ENCODE measurements at places on chromosomes 6 and 20.

DNA sequence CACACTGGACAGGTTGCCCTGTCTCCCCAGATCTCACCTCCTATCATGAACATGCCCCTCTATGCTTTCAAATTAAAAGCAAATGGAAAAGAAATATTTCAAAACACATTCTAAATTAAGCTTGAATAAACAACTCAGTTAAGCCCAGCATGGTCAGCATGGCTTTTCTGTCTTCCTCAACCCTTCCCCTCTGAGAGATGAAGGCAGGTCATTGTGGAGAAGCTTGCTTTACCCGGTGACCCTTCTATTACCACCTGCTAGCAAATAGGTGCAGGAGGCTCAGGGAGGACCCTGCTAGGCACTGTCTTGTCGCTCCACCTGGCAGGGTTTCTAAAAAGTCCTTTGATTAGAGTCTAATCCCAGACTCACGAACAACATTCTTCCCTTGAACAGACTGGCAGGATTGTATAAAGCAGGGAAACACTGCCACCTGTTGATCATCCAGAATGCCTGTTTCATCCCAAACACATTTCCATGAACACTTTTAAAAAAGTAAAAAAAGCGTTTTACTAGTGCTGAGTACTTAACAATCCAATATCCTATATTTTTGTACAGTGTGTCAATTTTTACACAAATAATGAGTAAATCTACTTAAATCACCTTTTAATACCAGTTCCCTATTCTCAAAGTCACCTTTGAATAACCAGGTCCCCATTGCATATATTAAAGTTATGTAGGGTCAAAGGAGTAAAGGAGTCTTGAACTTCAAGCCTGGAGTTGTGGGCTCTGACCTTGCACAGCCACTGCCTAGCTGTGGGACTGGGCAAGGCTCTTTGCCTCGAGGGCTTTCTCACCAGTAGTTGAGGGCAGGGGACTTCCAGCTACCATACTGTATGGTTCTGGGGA lies 75.5 kb downstream of the GPR6 start:
- DNase-seq, result peak; percentile 5

DNA sequence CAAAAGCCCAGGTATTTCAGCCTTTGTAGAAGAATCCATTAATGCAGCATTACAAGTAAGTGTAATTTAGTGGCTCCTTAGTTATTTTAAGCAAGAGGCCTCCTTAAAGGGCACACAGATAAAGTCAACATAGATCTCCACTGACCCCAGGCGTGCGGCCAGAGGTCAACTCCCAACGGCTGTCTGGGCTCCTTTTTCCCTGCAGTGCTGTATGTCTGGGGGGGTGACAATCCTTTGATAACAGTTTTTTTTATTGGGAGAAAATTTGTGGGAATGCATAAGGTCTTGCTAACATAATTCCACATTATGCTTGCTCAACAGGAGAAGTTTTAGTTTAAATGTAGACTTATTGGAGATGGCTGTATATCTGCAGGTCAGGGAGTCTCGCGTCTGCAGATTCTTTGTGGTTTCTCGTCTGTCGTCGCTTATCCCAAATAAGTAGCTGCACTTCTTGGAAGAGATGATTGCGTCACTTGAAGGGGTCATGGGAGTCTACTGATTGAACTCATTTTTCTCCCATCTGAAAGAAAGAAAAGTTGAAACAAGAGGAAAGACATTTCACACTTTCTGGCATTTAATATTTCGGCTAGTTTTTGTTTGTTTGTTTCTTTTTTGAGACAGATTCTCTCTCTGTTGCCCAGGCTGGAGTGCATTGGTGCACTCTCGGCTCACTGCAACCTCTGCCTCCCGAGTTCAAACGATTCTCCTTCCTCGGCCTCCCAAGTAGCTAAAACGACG lies 151.7 kb upstream of the AKAP12 start:
- DNase-seq, result no peak

- no peak for DNase-seq
These were observed 73.7 kb upstream of the ESR1 start for GRCh38 chr6:151733680-151734320.

GRCh38 chr6:57305761-57306160 lies 11.7 kb upstream of the PRIM2 start:
- no peak for DNase-seq

DNA sequence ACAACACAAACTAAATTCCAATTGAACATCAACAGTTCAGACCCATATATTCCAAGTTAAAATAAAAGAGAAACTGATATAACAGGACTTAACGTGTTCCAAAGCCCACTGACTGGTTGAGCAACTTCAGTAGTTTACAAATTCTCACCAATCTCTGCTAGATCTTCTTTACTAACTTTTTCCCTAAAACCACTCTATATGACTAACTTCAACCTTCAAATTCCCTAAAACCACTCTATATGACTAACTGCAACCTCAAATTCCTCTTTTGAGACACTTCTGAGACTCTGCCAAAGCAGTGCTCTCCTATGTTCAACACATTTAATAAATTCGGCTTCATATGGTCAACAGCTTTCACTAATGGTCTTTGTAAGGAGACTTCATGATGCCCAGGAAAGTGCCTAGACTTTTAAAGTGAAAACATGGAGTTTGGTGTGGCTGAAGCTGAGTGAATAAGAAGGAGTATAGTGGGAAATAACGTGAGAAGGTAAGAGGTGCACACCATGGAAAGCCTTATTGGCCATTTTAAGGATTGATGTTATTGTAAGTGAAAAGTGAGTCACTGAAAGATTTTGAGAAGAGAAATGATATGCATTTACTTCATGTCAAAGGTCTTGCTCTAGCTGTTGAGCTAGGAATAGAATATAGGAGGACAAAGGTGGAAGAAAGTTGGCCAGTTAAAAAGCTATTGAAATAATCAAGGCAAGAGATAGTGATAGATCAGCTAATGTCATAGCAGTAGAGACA lies 134.0 kb upstream of the HCRTR2 start:
- no peak for DNase-seq

DNA sequence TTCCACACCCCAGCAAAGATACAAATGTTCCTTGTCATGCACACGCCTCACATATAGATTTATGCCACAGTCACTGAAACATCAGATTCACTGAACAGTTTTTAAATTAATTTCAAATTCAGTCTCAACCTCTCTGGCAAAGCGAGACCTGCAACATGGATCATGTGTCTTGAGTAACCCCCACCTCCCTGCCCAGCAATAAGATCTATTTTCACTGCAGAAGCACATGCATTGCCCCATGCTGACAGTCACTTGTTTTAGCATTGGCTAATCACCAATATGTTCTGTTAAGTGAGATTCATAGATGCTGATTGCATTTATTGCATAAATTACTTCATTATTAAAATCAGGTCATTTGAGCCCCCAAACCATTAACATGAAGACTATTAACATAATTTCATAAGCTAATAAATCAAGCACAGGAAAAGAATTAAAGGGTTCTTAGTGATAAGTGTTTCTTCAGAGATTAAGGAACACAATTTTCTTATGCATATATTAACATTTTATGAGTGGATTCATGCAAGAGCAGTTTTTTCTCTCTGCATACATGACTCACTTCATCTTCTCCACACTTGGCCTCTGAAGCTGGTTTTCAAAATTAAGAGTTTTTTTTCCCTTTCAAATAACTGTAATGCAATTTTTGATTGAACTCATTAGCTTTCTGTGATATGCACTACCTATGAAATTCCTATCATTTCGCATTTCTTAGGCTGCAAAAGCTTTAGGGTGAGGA lies 173.2 kb upstream of the SOX4 start:
- DNase-seq, result no peak

GRCh38 chr20:38764567-38765318 lies 16.5 kb downstream of the ACTR5 start:
- DNase-seq, result no peak

GRCh38 chr6:33744895-33745546 lies 1.7 kb downstream of the IP6K3 start:
- DNase-seq, result no peak

GRCh38 chr20:3729811-3730540 lies 2.5 kb upstream of the HSPA12B start:
- no peak for DNase-seq

DNA sequence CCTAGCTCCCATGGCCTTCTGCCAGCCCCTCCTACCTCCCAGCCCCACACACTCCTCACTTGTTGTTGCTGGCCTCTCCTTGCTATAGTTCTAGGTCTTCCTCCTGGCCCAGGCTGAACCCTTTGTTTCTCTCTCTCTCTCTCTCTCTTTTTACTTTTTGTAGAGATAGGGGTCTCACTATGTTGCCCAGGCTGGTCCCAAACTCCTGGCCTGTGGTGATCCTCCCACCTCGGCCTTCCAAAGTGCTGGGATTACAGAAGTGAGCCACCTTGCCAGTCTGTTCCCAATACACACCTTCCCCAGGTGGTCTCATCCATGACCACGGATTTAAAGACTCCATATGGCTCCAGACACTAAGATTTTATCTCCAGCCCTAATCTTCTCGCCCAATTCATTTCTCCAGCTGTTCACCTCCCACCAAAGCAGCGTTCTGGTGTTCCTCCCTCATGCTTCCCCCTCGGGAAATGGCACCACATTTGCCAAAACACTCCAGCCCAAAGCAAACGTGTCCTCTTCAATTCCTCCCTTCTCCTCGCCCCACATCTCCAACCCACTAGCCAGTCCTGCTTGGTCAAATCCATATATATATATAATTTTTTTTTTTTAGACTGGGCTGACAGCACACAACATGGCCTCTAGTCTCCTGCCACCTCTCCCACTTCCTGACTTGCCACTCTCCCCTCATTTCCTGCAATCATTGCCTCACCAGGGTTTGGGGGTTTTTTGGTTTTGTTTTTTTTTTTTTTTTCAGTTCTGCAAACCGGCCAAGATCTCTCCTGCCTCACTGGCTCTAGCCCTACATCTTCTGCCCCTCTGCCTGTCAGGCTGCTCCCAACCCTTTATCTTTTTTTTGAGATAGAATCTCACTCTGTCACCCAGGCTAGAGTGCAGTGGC lies 104.4 kb downstream of the NCR2 start:
- no peak for DNase-seq

DNA sequence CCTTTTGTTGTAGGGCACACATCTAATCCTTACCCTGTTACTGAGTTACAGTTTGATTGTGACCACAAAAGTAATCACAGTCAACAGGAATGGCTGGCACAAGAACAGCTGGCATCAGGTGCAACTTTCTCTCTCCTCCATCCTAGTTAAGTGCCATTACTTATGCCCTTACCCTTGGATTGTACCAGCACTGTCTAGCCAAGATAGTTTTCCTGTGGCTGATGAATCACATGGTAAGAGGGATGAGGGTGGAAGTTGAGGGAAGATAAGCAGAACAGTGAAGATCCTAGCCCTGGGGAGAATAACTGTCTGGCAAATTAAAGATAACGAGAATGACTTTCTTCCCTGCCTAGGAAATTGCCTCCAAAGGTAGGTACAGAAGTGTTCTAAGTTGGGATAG lies 42.0 kb downstream of the RNF217 start:
- no peak for DNase-seq

- no peak for DNase-seq
These were observed 85.9 kb downstream of the THBS2 start for GRCh38 chr6:169167581-169168301.

DNA sequence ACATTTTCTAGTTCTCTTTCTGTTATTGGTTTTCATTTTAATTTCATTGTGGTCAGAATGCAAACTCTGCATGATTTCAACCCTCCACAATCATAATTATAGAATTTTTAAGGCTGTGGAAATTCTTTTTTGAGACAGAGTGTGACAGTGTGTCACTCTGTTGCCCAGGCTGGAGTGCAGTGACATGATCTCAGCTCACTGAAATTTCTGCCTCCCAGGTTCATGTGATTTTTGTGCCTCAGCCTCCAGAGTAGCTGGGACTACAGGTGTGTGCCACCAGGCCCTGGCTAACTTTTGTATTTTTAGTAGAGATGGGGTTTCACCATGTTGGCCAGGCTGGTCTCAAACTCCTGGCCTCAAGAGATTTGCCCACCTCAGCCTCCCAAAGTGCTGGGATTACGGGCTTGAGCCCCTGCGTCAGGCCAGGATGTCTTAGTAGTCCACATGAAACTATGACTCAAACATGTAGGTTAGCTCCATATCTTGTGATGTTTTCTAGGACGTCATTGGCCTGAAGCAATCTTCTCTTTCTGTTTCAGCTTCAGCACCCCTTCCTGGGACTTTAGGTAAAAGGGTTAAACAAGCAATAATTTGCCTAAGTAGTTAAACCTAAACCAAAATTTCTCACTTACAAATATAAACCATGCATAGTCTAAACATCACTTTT lies 47.4 kb upstream of the SAMD3 start:
- no peak for DNase-seq

DNA sequence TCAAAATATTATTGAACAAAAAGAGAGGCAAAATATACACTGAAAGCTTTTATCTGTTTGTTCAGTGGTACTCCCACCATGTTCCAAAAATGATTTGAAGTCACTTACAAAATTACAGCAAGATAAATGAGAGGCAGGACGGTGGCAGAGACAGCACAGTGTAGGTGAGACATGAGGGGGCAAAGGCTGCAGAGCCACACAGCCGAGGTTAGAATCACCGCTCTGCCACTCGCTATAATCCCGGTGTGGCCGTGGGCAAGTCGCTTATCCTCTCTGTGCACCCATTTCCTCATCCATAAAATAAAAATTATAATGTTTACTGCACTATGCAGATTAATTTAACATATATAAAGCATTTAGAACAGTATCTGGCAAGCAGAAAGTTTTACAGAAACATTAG lies 140.1 kb upstream of the BEND6 start:
- DNase-seq, result no peak

DNA sequence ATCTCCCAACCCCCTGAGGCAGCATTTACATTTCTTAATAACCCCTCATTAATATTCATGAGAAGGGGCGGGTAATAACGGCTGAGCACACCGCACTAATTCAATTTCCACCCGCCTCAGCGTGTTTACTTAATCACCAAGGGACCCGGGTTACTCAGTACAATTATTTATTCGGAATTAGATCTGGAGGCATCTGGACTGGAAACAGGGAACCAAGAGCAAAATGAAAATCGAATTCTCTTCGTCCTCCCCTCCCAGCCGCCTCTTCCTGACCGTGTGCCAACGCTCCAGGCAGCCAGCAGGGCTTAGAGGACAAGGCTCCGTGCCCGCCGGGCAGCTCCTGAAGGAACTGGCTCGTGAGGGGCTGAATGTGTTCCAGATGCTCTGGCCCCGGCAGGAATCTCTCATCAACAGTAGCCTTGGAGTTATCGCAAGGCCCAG lies 23.5 kb upstream of the CTNNBL1 start:
- DNase-seq, result no peak

DNA sequence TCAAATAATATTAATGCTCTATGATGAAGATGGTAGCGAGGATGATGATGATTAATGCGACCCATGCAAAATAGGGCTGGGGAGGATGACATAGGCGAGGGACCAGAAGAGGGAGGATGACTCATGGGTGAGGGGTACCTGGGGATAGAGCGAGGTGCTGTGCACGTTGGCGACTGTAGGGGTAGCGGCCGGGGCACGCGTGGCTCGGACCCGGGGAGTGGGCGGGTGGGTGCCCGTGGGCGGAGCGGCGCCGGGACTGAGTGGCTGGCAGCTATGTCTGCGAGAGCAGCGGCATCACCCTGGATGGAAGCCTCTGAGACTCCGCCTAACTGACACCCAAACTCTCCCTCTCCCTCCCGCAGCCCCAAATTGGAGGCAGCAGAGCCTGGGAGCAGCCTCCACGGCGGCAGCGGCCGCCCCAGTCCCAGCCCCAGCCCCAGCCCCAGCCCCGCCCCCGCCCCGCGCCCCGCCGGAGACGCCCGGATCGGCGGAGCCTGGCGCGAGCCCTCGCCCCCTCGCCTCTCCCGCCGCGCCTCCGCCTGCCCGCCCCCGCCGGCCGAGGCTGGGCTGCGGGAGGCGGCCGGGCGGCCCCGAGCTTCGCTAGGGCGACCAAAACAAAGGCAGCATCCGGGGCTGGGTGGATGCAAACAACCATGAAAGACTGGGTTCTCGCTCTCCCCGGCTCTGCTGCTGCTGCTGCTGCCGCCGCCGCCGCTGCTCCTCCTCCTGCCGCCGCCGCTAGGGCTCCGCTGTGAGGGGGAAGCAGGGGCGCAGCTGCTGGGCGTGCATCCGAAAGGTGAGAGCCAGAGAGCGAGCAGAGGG lies at the start of gene RIMS1:
RIMS1 (plus strand) TSS at position 367 of the 822 bp plus-strand sequence. CDS start 474 bp downstream, outside the sequence.
- DNase-seq, result peak; percentile 46

Measured in substantia nigra (tissue), 51 donors.